ENCODE measurements at places on chromosomes 16 and 17.

- no peak overlapping the region for H3K4me3 ChIP-seq
- peaks cover 28% of the 10 kb centered on the region for H3K36me3 ChIP-seq
- no peaks in the 10 kb centered on the region for H3K4me1 ChIP-seq
- no peaks in the 10 kb centered on the region for H3K27me3 ChIP-seq
- H3K27ac ChIP-seq: no peak overlapping the region
- no peak for DNase-seq
Observed at GRCh38 chr17:37417852-37418251, 11.2 kb downstream of the TADA2A start.

GRCh38 chr16:57593990-57594389 lies 34.4 kb upstream of the ADGRG1 start:
- no peak for DNase-seq
- H3K4me1 ChIP-seq: peaks cover 34% of the 10 kb centered on the region
- peaks cover 14% of the 10 kb centered on the region for H3K36me3 ChIP-seq
- H3K27me3 ChIP-seq: no peaks in the 10 kb centered on the region
- no peak overlapping the region for H3K27ac ChIP-seq

GRCh38 chr16:557463-558297 lies 2.5 kb upstream of the PRR35 start:
- H3K27ac ChIP-seq: no peak overlapping the region
- no peaks in the 10 kb centered on the region for H3K36me3 ChIP-seq
- DNase-seq: no peak
- no peaks in the 10 kb centered on the region for H3K4me1 ChIP-seq
- no peaks in the 10 kb centered on the region for H3K27me3 ChIP-seq

GRCh38 chr16:57304169-57305061 lies 19.9 kb upstream of the PLLP start:
- peaks cover 11% of the 10 kb centered on the region for H3K4me1 ChIP-seq
- DNase-seq: no peak
- H3K4me3 ChIP-seq: no peak overlapping the region

- peak; percentile 49 for DNase-seq
- H3K36me3 ChIP-seq: no peaks in the 10 kb centered on the region
- H3K27ac ChIP-seq: peak overlapping the region; percentile 72
- H3K4me1 ChIP-seq: peaks cover 11% of the 10 kb centered on the region
- peak overlapping the region; percentile 91 for H3K4me3 ChIP-seq
- H3K27me3 ChIP-seq: peaks cover 10% of the 10 kb centered on the region
Observed at GRCh38 chr16:2785101-2785991, 2.0 kb downstream of the PRSS33 start.

DNA sequence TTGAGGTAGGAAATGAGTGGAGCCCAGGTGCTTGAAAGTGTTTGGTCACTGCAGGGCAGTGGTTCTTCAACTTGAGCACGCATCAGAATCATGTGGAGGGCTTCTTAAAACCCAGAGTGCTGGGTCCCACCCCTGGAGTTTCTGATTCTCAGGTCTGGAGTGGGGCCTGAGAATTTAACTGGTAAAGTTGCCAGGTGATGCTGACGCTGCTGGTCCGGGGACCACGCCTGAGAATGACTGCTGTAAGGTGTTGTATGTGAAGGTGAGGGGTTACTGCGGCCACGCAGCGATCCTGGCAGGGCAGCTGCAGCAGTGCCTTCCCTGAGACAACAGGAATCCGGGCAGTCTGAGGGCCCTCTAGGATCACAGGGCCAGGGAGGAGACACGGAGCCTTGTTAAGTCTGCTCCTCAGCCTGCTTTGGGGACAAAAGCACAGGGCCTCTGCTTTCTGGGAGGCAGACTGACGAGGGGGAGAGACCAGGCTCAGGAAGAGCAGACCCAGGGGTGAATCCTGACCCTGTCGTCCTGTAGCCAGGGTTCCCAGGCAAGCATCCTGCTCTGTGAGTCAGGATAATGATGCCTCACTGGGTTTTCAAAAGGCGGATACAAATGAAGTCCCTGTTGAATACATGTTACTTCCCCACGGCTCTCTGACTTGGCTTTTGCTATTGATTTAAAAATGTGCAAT lies 16.2 kb downstream of the CCDC42 start:
- no peaks in the 10 kb centered on the region for H3K27me3 ChIP-seq
- no peaks in the 10 kb centered on the region for H3K36me3 ChIP-seq
- H3K4me3 ChIP-seq: no peak overlapping the region
- peak overlapping the region; percentile 30 for H3K27ac ChIP-seq
- no peak for DNase-seq

DNA sequence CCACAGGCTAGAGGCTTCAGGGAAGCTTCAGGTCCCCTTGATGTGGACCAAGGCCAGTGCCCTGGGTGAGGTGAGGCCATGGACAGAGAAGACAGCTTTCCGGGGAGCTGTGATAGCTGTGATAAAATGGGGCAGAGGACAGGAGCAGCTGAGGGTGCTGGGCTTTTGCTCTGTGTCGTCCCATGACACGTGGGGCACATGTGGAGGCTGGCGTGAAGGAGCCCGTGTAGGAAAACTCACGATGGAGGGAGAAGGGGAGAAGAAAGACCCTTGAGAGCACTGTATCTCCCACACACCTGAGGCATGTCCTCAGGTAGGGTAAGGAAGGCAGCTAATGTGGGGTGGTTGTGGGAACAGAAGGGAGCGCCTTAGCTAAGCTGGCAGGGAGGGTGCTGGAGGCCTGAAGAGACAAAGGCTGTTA lies 21.3 kb downstream of the B9D1 start:
- H3K4me1 ChIP-seq: no peaks in the 10 kb centered on the region
- no peak overlapping the region for H3K27ac ChIP-seq
- DNase-seq: no peak
- H3K27me3 ChIP-seq: peaks cover 34% of the 10 kb centered on the region

- H3K4me1 ChIP-seq: peaks cover 31% of the 10 kb centered on the region
- no peak overlapping the region for H3K4me3 ChIP-seq
- no peaks in the 10 kb centered on the region for H3K36me3 ChIP-seq
- H3K27ac ChIP-seq: no peak overlapping the region
- DNase-seq: no peak
- no peaks in the 10 kb centered on the region for H3K27me3 ChIP-seq
Observed at GRCh38 chr17:75530837-75531720, 5.6 kb downstream of the LLGL2 start.

DNA sequence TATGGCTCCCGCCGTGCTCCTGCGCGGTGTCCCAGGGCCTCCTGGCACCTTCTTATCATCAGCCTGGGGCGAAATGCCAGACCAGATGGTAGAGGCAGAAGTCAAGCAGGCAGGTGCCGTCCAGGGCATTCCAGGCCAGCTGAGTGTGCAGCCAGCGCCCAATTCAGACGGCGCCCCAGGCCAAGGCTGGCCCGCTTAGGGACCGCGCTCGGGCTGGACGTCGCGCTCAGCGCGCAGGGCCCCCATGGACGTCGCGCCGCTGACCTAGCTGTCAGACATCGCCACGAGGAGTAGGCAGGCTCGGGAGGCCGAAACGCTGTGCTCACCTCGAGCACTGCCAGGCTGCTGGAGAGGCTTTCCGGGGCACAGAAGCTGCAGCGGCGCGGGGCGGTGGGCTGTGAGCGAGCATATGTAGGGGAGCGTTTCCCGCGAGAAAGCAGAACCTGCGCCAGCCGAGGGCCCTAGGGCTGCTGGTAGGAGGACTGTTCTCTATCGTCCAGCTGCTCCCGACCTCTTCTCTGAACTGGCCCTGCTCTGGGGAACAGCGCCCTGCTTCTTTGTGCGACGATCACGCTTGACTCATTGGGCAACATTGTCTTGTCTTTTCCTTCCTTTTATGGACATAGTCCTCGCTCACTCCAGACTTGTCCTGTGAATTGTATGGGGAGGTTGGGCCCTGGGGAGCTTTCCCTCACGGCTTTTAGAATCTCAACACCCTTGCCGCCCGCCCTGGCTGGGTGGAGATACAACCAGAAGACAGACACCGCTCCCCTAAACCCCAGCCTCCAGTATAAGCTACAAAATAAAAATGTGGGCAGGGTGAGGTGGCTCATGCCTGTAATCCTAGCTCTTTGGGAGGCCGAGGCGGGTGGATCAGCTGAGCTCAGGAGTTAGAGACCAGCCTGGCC lies 8.4 kb upstream of the CA4 start:
- no peak for DNase-seq
- H3K4me1 ChIP-seq: peaks cover 27% of the 10 kb centered on the region
- no peak overlapping the region for H3K27ac ChIP-seq
- H3K4me3 ChIP-seq: no peak overlapping the region
- peaks cover 98% of the 10 kb centered on the region for H3K27me3 ChIP-seq

DNA sequence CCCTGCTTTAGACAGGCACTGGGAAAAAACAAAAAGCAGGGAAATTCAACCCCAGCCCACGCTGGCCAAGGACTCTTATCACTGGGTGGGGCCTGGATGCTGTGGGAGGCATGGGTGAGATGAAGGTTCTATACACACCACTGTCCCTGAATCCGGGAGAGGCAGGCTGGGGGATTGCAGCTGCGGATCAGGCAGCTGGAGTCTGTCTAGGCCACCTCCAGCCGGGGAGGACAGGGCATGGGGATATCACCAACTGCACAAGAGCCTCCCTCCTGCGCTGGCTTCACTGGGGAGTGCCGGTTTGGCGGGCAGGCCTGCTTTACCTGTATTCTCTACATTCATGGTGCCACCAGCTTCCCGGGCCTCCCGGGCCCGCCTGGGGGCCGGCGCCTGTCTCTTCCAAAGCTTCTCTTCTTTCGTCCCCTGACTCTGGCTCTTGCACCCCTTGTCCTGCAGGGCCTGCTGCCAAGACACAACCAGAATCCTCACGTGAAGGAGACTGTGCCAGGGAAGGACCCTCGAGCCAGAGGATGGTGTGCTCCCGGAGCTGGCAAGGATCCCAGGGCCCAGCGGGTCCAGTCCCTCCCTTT lies 13.9 kb downstream of the KIFC3 start:
- no peak for DNase-seq
- H3K4me1 ChIP-seq: no peaks in the 10 kb centered on the region
- H3K4me3 ChIP-seq: no peak overlapping the region
- no peaks in the 10 kb centered on the region for H3K36me3 ChIP-seq

DNA sequence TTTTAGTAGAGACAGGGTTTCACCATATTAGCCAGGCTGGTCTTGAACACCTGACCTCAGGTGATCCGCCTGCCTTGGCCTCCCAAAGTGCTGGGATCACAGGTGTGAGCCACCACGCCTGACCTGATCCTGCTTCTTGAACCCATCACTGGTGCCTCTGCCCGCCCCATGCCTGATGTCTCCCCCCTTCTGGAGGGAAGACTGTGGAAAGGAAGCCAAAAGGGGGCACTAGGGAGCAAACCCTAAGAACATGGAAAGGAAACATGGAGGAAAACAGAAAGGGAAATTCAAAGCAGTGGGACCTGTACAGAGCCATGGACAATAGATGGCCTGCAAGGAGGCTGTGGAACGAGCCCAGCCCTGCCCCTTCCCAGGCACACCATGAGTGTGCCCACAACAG lies 31.1 kb upstream of the FASN start:
- no peaks in the 10 kb centered on the region for H3K27me3 ChIP-seq
- peaks cover 1% of the 10 kb centered on the region for H3K36me3 ChIP-seq
- no peak for DNase-seq
- H3K4me1 ChIP-seq: peaks cover 37% of the 10 kb centered on the region
- no peak overlapping the region for H3K27ac ChIP-seq
- H3K4me3 ChIP-seq: no peak overlapping the region

DNA sequence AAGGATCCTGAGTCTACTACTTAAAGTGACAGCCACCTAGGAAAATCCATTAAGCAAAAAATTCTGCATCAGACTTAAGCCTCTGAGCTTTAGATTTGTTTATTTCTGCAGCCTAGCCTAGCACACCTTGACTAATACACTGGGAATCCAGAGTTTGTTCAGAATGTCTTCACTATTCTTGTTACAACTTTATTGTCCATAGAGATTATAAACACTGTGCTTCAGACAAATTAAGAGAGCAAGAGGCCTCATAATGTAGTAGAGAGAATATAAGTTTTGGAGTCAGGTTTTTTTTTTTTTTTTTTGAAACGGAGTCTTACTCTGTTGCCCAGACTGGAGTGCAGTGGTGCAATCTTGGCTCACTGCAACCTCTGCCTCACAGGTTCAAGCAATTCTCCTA lies 8.9 kb upstream of the THUMPD1 start:
- no peaks in the 10 kb centered on the region for H3K4me1 ChIP-seq
- peaks cover 8% of the 10 kb centered on the region for H3K27me3 ChIP-seq
- DNase-seq: no peak
- H3K4me3 ChIP-seq: no peak overlapping the region
- H3K36me3 ChIP-seq: no peaks in the 10 kb centered on the region
- no peak overlapping the region for H3K27ac ChIP-seq

GRCh38 chr16:86424398-86424797 lies 85.9 kb upstream of the FOXF1 start:
- no peak overlapping the region for H3K27ac ChIP-seq
- H3K4me3 ChIP-seq: no peak overlapping the region
- no peaks in the 10 kb centered on the region for H3K27me3 ChIP-seq
- no peak for DNase-seq
- H3K36me3 ChIP-seq: no peaks in the 10 kb centered on the region

GRCh38 chr16:80027007-80027965 lies 426.7 kb upstream of the MAF start:
- peaks cover 11% of the 10 kb centered on the region for H3K4me1 ChIP-seq
- H3K27ac ChIP-seq: no peak overlapping the region
- H3K27me3 ChIP-seq: peaks cover 14% of the 10 kb centered on the region
- H3K36me3 ChIP-seq: no peaks in the 10 kb centered on the region
- peak; percentile 52 for DNase-seq

- peak overlapping the region; percentile 99 for H3K4me3 ChIP-seq
- no peaks in the 10 kb centered on the region for H3K27me3 ChIP-seq
- peaks cover 12% of the 10 kb centered on the region for H3K36me3 ChIP-seq
- no peak for DNase-seq
- peak overlapping the region; percentile 100 for H3K27ac ChIP-seq
- peaks cover 17% of the 10 kb centered on the region for H3K4me1 ChIP-seq
Observed at GRCh38 chr16:58393138-58393504, 850 bp downstream of the GINS3 start.

GRCh38 chr16:85019659-85020245 lies 7.8 kb upstream of the KIAA0513 start:
- no peak overlapping the region for H3K4me3 ChIP-seq
- H3K4me1 ChIP-seq: peaks cover 15% of the 10 kb centered on the region
- H3K27ac ChIP-seq: no peak overlapping the region
